ENCODE measurements at places on chromosomes 7 and 10.

GRCh38 chr7:42753811-42754363 is 158.0 kb downstream of the C7orf25 start:
- DNase-seq = no peak

DNA sequence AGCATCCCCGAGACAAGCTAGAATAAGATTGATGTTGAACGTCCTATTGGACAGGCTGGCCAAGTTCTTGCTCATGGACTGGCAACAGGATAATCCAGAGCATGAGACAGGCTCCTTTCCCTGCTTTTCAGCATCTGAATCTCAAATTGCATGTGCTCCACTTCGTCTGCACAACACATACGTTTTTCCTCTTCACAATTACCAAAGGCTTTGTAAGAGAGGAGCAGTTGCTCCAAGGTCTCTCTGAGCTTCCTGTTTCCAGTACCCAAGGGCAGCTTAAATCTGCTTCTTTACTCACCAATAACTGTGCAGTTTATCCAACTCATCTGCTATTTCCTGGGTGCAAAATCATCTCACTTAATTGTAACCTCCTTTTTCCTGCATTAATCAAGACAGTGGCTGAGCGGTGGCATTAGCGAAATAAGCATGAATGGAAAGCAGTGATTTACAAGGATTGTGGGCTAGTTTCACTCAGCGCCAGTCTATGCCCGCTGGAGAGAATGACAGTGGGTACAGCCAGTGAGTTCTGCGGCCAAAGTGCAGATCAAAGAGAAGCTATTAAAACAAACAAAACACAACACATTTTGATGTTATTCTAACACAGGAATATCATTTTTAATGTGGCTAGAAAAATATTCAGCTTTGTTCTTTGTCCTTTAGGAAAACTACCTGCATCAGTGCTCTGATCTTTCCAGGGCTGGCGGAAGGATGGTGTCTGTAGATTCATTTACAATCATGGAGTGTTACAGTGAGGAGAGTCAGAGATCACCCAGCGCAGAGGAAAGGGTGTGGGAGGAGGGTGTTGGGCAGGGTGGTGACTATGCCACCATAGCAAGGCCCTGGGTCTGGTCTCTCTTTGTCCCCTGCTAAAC is 79.8 kb downstream of the CHN2 start:
- no peak for DNase-seq

- DNase-seq = no peak
Measured at GRCh38 chr10:100182281-100182680, 3.5 kb downstream of the ERLIN1 start.

DNA sequence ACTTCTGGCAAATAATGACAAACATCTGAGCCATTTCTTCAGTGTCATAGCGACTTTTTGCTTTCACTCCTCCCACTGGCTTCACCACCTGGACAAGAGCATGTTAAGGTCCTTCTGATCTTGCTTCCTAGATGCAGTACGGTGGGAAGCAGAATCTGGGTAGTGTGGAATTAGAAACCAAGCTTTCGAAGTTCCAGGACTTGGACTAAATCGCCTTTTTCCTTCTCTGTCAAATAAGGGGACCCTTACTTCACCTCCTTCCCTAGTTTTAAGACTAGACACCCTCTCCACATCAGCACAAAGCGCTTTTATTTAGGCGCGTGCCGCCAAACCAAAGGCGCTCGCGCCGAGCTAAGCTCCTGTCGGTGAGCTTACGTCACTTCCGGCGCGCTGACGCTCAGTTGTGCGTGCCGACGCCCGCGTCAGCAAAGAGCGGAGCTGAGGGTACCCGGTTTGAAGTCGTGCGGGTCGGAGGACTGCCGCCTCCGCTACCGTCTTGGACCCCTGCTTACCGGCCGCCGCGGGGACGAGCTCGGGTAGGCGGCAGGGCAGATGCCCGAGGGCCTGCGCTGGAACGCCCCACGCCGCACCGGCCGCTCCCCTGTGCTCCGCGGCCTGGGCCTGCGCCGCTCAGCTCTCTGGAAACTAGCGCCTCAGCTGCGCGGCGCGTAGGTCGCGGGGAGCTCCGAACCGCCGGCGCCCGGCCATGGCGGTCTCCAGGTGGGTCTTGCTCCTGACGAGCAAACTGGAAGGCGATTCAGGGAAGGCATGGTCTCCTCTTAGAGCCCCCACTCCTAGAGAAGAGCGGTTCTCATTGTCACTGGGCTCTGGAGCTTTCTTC is at the start of gene BTAF1:
BTAF1 (plus strand) TSS at position 400 of the 841 bp plus-strand sequence; CDS start at position 707, 307 bp downstream.
- peak; percentile 95 for DNase-seq

DNA sequence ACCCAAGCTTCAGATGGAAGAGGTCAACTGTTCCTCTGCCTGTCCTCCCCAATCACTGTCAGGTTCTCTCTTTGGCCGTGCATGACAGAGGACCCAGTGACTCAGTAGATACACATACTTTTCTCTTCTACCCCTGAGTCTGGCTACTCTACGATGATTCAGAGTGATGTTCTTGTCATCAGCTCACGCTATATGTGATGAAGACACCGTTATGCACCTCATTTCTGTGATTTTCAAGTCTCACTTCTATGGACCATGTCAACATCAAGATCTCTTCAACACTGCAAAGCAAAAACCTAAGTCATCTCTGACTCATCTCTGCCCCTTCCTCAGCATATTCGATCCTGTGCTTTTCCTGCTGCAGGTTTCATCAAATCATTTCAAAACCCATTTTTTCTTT is 76.6 kb upstream of the DGKI start:
- DNase-seq = peak; percentile 76

GRCh38 chr10:22253580-22253882 is 35.7 kb upstream of the EBLN1 start:
- peak; percentile 27 for DNase-seq
